Suppressor macrophage treated with lipopolysaccharide for 4 hours (primary cell): ENCODE measurements at places on chromosomes 4 and X.

- no peak for DNase-seq
Observed at GRCh38 chr4:8188085-8188484, 11.0 kb upstream of the SH3TC1 start.

- no peak for DNase-seq
Observed at GRCh38 chr4:188941524-188942119, 802.4 kb downstream of the TRIML1 start.

DNA sequence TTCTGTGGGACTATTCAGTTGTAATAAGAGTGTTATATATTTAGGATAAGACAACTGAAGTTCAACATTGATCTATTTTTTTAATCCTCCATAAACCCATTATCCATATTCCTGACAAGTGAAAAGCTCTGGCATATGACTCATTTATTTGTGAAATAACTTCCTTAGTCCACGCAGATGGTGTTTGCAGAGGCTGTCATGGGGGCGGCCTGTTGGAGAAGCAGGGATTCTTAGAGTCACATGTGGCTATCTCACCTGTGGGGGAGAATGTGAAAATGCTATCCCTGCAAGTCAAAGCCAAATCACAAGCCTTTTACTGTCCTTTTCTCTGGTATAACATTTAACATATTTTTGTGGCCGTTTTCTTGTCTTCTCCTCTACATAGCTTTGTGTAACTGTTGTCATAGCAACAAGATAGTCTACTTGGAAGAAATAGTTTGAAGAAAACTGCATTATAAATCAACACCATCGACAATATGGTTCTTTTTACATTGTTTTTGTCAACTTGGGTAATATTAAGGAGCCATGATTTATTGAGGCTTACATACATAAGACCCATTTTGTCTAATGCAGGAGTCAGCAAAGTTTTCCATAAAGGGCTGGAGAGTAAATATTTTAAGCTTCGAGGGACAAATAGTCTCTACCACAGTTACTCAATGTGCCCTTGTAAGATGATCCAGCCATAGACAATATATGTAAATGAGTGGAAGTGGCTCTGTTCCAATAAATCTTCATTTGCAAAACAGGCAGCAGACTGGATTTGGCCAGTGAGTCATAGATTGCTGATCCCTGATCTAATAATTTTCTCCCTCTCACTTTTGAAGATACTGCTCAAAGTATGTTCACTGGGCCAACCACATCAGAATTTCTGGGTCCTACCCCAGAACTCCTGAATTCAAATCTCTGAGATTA, 395.0 kb downstream of the DTHD1 start:
- DNase-seq, result no peak

GRCh38 chr4:156686120-156686519, 285.5 kb downstream of the PDGFC start:
- no peak for DNase-seq

GRCh38 chr4:95050980-95051701, 293.4 kb downstream of the BMPR1B start:
- no peak for DNase-seq

GRCh38 chr4:156347412-156348075, 393.9 kb upstream of the CTSO start:
- DNase-seq, result no peak

GRCh38 chr4:143391895-143392294, 55.2 kb downstream of the GAB1 start:
- DNase-seq, result no peak

- DNase-seq, result peak; percentile 77
Observed at GRCh38 chr4:121307445-121308327, 73.1 kb downstream of the QRFPR start.

GRCh38 chr4:56806666-56807065, 14.8 kb downstream of the SPINK2 start:
- peak; percentile 35 for DNase-seq

GRCh38 chr4:96983830-96984229, 1143.9 kb downstream of the PDHA2 start:
- DNase-seq, result no peak

- no peak for DNase-seq
Observed at GRCh38 chrX:21375708-21376009, 1.4 kb downstream of the CNKSR2 start.

DNA sequence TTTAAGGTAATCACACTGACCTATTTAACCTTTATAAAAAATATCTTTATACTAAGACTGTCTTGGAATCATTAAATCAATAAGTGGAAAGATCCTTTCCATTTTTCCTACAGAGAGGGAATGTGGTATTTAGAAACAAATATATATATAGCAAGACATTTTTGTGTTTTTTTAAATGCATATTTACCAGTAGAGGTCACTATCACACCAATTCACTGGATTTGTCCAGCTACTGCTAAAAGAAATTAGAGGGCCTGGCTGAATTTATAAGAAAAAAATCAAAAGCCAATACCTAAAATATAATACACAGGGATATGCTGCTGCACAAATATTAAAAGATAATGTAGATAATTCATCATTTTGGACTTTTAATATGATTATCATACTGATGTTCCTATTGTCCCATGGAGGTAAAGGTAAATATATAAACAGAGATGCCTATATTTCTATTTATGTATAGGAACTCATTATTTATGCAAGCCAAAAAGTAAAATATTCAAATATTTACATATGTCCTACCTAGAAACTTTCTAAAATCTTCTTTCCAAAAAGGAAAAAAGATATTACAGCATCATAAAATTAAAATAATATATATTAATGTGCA, 69.5 kb downstream of the PDE5A start:
- peak; percentile 44 for DNase-seq

DNA sequence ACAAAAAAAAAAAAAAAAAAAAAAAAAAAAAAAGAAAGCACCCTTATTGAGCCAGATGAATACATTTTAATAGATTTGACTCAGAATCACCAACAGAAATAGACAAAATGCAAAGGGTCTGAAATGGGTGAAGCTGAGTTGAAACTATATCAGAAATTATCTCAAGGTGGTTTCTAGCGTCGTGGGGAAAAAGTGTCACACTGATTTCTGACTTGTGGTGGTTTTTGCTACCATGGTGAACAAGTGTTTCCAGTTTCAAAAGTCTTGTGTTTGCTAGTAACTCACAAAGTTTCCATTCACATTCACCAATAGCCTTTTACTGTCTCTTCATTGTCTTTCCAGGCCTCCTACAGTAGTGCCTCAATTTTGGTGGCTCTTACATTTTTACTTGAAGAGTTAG, 135.5 kb downstream of the ARHGAP24 start:
- no peak for DNase-seq

GRCh38 chr4:150662686-150663085, 80.7 kb downstream of the MAB21L2 start:
- no peak for DNase-seq

- no peak for DNase-seq
Observed at GRCh38 chr4:170662250-170662649, 572.5 kb upstream of the AADAT start.

- no peak for DNase-seq
Observed at GRCh38 chr4:139986689-139987501, 167.1 kb downstream of the MAML3 start.

DNA sequence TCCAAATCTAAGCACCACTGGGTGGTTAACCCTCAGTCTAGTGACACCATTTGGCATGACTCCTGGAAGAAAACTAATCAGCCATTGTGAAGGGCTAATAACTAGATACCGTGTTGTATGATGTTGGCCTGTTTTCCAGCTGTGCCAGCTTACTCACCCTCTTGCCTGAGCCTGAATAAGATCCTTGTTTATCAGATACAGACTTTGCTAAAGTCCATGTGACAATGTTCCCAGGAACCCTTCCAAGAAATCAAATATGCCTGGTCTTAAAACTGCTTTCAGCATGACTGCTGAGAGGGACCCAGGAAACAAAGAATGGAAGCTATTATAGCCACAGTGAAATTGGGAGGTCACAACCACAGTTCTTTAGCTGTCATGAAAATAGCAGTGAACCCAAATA, 640.8 kb upstream of the INTU start:
- DNase-seq, result no peak

DNA sequence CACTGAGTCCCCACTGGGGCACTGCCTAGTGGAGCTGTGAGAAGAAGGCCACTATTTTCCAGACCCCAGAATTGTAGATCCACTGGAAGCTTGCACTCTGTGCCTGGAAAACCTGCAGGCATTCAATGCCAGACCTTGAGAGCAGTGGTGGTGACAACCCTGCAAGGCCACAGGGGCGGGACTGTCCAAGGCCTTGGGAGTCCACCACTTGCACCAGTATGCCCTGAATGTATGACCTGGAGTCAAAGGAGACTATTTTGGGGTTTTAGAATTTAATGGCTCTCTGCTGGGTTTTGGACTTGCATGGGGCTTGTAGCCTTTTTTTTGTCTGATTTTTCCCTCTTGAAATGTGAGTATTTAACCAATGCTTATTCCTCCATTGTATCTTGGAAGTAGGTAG, 145.8 kb downstream of the MSN start:
- no peak for DNase-seq

- DNase-seq, result no peak
Observed at GRCh38 chrX:109374262-109374960, 107.5 kb downstream of the GUCY2F start.

DNA sequence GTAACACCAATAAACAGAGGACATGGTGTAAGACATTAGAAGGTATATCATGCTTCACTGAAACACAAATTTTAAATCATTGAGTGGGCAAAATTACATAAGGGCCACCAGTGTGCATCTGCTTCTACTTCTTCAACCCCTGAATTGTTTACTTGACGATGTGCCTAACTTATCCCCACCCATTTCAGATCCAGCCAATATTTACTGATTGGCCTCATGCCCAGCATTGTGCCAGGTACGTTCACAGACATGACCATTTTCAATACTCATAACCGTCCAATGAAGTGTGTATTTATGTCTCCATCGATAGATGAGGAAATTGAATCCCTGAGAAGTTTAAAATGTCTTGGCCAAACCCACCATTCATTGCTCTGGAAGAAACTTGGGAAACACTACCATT, 208.3 kb upstream of the MID1 start:
- no peak for DNase-seq

DNA sequence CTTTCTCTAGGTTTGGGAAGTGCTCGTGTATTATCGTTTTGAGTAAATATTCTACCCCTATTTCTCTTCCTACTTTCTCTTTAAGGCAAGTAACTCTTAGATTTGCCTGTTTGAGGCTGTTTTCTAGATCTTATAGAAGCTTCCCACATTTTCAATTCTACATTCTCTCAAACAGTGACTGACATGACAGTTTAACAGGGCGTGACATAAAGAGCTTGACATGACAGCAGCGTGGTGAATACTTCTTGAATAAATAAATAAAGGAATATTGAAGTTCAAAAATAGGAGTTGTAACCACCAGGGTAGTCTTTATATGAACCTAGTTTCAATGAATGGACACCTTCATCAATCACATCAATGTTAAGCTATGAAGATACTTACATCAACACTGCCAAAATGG, 162.0 kb downstream of the TRAM1L1 start:
- DNase-seq, result no peak

- no peak for DNase-seq
Observed at GRCh38 chr4:7058792-7059191, 9.1 kb downstream of the GRPEL1 start.

DNA sequence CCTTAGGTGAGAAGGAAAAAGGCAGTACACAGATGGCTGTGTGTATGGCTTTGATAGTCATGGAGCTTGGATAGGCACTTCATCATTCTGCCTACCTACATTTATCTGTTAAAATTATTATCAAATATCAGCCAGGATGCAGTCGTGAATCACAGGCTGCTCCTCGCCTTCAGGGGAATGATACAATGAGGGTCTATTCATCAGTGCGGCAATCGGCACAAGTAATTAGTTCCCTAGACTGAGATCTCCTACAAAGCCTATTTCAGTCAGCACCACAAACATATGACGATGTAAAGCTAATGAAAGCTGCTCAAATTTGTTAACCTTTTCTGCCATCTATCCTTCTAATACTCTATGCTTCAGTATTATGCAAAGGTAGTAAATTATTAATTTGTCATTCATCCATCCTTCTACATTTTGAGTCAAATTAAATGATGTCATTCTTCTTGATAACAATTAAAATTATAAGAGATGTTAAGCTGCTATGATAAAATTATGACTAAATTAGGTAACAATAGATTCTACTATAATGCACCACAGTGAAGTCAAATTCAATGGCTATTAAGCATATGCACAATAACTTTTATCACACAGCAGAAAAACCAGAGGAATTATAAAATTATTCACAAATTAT, 19.0 kb downstream of the MAB21L2 start:
- DNase-seq, result no peak

- DNase-seq, result peak; percentile 60
Observed at GRCh38 chr4:48047421-48047844, 30.9 kb downstream of the NIPAL1 start.

DNA sequence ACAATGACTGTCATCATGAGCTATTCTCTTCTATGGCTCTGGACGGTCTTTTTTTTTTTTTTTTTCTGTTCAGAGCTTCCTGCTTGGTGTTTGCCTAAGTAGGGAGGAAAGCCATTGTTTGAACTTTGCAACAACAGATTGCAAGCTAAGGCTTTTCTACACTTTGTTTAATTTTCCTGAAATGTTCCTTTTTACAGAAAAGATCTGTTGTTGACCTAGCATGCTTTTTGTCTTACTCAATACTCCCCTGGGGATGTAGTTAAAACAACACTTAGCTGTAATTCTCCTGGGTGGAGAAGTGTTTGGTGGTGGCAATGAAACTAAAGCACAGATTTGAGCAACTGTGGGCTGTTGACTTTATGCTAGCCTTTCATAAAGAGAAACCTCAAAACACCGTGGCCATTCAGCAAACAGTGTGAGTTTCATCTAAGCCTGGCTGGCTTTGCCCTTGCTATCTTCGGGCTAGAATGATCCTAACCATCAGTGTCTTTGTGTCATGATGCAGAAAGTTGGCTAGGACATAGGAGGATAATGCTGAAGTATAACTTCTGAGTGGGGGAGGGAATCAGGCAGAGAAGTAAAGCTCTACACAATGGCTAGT, 110.5 kb downstream of the ANXA3 start:
- DNase-seq, result peak; percentile 49
